ENCODE measurements at places on chromosomes 1 and 21.

GRCh38 chr1:226496453-226497015 is 52.0 kb upstream of the STUM start:
- no peak for DNase-seq

GRCh38 chr1:90198616-90199332 is 203.9 kb downstream of the ZNF326 start:
- DNase-seq: no peak

- no peak for DNase-seq
These were observed 6.8 kb upstream of the SLAMF9 start for GRCh38 chr1:159960721-159961381.

- peak; percentile 87 for DNase-seq
These were observed 162.6 kb upstream of the IRF2BP2 start for GRCh38 chr1:234772345-234773147.

GRCh38 chr1:85463731-85464496 is 1.0 kb downstream of the DDAH1 start:
- DNase-seq: peak; percentile 44

GRCh38 chr21:14480411-14481031 is 65.6 kb downstream of the SAMSN1 start:
- no peak for DNase-seq

DNA sequence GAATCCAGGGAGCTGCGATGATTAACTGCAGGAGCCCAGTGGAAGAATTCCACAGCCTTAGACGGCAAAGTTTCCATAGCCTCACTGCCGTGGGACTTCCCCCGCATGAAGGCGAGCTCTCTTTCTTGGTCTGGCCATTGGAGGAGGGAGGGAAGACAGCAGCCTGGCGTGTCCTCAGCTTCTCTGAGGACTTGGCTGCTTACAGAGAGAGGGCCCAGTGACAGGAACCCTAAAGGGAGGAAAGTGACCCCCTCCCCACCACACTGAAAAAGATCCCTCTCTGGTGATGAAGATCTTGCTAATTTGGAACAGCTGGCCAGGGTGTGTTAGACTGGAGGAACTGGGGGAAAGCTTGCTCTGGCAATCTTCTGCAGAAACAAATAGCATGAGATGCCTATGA is 41.0 kb downstream of the ATP2B4 start:
- no peak for DNase-seq

DNA sequence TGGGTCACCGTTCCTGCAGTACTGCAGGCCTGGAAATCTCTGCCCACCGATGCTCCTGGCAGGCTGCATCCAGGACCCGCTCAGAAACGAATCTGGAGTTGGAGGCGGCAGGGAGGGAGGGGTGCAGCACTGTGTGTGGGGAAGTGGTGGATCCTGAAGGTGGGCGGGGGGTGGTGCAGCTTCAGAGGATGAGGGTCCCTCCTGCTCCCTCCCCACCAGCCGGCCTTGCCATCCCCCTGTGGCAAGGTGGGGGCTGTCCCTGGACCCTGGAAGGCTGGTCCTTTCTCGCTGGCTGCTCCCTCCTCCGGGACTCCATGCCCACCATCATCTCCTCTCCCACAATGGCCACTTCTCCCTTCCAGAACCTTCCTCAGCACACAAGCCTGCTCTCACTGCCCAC is 60.4 kb downstream of the B3GALT5 start:
- DNase-seq: no peak

- DNase-seq: no peak
These were observed 182.0 kb downstream of the DYRK1A start for GRCh38 chr21:37548521-37548981.

- DNase-seq: no peak
These were observed 41.0 kb downstream of the KAZN start for GRCh38 chr1:14639291-14640050.

- no peak for DNase-seq
These were observed 111.8 kb upstream of the ADAR start for GRCh38 chr1:154719586-154720327.

- DNase-seq: no peak
These were observed 44.6 kb downstream of the PTPRC start for GRCh38 chr1:198683449-198683848.

DNA sequence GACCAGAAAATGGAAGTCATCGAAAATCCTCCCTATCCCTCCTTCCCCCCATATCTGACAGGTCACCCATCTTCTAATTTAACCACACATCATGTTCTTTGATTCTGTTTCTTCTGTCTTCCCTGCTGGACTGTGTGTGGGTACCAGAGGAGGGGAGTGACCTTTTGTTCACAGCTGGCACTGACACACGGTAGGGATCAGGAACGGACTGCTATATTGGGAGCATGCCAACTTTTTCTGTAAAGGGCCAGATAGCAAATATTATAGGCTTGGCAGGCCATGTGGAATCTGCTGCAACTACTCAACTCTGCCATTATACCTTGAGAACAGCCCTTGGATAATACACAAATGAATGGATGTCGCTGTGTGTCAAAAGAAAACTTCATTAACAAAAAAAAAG is 7.5 kb upstream of the TOMM20 start:
- DNase-seq: no peak

GRCh38 chr1:82632155-82632554 is 831.4 kb downstream of the ADGRL2 start:
- DNase-seq: no peak

GRCh38 chr1:53393325-53393792 is 65.5 kb upstream of the LRP8 start:
- DNase-seq: peak; percentile 85

GRCh38 chr1:7128293-7128692 is 343.0 kb downstream of the CAMTA1 start:
- no peak for DNase-seq

DNA sequence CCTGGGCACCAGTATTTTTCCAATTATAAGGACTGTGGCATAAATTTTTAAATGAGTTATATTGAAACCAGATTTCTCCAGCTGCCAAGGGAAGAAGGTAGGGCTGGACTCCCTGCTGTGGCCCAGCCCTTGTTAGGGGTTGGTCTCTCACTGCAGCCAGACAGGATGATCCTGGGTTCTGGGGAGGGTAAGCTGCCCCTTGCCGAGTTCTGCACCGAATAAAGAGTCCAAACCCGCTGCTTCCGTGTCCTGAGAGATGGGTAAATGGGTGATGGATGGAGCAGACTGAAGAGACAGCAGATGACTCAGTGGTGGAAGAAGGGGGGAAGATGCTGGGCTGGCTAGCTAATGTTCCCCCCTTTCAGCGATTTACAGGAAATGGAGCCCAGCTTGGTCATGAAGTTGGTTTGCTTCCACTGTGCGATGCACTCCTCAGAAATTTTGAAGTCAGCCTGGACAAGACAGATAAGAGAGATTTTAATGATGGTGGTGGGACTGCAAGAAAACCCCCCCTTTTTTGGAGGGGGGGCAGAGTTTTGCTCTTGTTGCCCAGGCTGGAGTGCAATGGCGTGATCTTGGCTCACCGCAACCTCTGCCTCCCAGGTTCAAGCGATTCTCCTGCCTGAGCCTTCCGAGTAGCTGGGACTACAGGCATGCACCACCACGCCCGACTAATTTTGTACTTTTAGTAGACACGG is 41.4 kb downstream of the YARS1 start:
- DNase-seq: no peak

GRCh38 chr1:17874710-17875109 is 119.6 kb downstream of the ACTL8 start:
- no peak for DNase-seq

GRCh38 chr21:28124541-28124940 is 868.1 kb downstream of the LTN1 start:
- DNase-seq: no peak

DNA sequence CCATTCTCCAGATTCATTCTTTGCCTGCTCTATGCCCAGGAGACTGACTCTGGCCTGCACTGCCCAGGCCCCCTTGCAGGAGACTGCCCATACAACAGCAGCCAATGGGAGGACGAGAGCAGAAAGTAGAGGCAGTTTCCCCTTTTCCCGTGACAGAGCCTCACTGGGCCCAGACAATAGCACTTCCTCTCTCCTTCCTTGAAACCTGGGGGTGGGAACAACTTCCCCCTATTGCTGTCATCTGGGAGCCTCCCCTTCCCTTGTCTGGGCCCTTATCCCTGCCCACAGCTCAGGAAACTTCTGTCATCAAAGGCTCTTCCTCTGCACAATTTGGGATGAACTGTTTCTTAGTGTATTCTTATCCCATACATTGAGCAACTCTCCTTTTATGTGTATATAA is 60.8 kb upstream of the KCNJ15 start:
- no peak for DNase-seq

GRCh38 chr1:63122079-63122478 is 200.3 kb upstream of the FOXD3 start:
- no peak for DNase-seq

DNA sequence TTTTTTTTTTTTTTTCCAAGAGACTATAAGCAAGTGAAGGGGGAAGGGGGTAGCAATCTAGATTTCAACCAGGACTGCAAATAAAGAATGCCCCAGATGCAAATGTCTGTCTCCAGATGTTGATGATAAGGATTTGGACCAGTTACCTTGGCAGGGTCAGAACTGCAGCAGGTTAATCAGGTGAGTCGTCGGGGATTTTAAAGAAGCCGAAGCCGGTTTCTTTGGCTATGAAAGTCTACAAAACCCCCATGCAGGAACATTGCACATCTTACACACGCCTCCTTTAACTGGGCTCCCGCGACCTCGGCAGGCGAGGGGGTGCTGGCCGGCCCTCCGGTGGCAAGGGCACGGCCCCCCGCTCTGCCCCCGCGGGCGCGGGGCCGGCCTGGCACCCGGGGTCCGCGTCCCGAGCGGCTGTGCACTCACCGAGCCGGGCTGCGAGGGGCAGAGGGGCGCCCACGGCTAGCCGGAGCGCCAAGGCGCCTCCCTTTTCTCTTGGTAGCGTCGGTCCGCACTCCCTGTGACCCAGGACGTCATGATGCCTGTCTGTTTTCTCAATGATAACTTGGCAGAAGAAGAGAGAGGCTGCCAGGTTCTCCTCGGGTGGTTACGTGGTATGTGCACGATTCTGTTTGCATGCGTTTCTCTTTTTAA is 366.3 kb upstream of the ESRRG start:
- peak; percentile 70 for DNase-seq

- no peak for DNase-seq
These were observed 14.5 kb downstream of the DUSP10 start for GRCh38 chr1:221727146-221728036.

DNA sequence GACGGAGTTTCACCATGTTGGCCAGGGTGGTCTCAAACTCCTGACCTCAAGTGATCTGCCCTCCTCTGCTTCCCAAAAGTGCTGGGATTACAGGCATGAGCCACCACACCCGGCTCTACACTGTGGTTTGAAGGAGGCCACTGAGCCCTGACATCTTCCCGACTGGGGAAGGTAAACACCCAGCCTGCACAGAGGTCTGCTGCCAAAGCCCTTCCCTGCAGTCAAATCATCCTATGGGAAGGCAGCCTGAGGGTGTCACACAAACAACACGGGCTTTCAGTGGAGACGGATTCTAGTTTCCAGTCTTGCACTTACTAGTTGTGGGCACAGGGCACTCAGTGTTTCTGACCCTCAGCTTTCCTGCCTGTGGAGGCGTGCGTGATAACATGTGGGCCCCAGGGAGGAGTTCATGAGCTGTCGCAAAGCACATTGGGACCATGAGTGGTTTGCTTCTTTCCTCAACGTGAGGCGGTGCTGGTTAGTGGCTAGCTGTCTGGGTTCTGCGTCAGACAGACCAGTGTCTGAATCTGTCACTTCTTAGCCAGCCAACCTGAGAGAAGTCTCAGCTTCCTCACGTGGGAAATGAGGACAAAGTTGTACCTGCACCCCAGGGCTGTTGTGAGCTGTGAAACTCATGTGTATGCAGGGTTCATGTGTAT is 21.5 kb upstream of the OPRD1 start:
- DNase-seq: no peak

DNA sequence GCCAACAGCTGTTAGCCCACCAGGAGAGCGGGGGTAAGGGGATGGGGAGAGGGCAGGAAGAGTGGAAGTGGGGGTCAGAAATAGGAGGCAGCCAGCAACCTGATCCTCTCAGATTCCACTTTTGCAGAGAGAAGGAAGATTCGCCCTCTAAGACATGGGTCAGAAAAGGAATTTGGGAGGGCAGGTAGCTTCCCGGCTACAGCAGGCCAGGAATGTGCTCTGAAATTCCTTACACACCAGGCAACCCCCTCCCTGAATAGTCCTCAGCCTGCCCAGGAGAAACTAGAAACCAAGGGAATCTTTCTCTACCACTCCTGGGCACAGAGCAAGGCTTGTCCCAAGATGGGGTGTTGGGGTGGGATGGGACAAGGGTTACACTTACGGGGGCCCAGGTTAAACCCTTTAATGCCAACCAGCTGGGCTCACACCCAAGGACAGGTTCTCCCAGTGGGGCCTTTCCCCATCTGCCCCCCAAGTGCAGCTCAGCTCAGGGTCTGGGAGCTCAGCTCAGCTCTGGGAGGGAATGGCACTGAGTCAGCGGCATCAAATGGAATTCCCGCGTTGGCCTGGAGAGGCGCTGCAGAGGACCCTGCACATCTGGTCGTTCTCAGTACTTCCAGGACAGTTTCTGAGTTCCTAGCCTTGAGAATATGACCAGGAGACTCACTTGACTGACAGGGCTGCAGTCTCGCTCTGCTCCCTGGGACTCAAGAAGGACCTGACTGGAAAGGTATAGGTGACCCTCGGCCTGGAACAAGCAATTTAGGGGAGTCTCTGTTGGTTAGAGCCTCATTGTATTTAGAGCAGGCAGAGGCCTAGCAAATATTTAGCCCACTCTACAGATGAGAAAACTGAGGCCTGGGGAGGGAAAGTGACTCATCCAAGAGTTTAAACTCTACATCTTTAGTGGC is 761 bp downstream of the TNNT2 start:
- peak; percentile 54 for DNase-seq

DNA sequence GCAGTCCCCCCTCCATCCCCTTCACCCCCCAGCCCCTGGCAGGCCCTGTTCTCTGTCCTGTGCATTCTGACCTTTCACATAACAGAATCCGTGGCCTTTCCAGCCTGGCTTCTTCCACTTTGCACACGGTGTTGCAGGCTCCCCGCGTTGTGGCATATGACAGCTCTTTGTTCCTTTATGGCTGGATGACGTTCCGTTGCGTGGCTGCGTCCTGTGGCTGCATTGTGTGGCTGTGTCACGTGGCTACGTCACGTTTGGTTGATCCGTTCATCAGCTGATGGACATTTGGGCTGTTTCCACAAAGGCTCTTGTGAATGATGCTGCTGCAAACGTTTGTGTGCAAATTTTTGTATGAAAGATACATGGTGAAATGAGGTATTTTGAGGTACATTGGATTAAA is 53.3 kb downstream of the PDE9A start:
- no peak for DNase-seq

- no peak for DNase-seq
These were observed 38.6 kb upstream of the COL6A1 start for GRCh38 chr21:45942755-45943629.

DNA sequence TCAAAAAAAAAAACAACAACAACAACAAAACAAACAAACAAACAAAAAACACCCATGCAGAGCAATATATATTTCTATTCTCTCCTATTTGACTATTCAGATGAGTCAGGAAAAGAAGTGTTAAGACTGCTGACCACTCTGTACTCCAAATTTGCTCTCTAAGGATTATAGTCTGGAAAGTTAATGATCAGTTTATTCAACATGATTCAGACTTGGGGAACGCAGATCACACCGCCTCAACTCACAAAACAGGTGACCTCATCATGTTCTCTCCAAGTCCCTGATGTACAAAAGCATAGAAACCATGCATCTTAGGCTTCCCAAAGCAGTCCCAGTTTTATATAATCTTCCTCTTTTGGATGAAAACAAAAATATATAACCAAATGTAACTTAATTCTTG is 51.9 kb upstream of the PRRC2C start:
- no peak for DNase-seq

- DNase-seq: no peak
These were observed 20.5 kb upstream of the FRRS1 start for GRCh38 chr1:99786751-99787501.

- DNase-seq: no peak
These were observed 62.3 kb upstream of the RCOR3 start for GRCh38 chr1:211196880-211197279.
